ENCODE measurements at places on chromosomes 2 and 18. TPM values are rescaled to one million over a fixed set of nuclear protein-coding genes. Genes with fewer than 3 reads are reported as not detected.

NT5DC4 gene
- not detected for total RNA-seq

GRCh38 chr2:229348128-229348527, 77.0 kb upstream of the PID1 start:
- no peak for DNase-seq

PEX13 gene
- total RNA-seq, result 59.4 TPM

DTNA gene
- 5.2 TPM for total RNA-seq

SYT4 gene
- 0.67 TPM for total RNA-seq

- no peak for DNase-seq
These were observed 44.0 kb downstream of the ARHGEF33 start for GRCh38 chr2:38933653-38934052.

DNA sequence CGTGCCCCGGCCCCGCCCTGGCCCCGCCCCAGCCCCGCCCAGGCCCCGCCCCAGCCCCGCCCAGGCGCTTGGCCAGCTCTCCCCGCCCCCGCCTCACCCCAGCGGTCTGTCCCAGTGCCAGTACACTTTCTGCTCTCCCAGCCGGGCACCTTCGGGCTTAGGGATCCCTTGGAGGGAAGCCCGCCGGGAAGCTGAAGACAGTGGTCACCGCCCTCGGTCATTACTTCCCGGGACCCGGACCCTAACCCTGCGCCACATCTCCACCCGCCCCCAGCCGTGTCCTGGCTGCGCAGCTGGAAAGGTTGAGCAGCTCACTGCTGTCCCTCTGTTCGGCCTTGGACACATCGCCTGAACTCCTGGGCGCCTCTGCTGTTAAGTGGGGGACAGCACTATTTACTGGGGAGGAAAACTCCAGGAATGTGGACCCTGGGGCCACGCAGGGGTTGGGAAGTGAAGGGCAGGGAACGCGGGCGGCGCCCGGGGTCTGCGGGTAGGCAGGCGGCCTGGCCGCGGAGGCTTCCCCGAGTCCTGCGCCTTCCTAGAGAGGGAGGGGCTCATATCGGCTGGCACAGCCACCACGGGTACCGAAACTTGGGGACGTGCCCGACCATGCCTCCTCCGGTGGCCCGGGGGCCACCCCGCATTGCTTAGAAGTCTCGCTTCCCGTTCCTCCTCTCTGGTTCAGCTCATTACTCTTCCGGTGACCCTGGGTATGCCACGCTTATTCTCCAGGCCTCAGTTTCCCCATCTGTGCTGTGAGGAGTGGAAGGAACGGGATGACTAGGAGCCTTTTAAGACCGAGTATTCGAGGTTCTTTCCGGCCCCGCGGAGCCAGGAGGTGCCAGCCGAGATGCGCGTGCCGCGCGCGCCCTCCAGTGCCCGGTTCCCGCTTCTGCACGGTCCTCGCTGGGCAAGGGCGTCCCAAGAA, 121.0 kb downstream of the GYPC start:
- peak; percentile 47 for DNase-seq

GRCh38 chr2:47007223-47007825, 91.7 kb upstream of the MCFD2 start:
- no peak for DNase-seq

DNA sequence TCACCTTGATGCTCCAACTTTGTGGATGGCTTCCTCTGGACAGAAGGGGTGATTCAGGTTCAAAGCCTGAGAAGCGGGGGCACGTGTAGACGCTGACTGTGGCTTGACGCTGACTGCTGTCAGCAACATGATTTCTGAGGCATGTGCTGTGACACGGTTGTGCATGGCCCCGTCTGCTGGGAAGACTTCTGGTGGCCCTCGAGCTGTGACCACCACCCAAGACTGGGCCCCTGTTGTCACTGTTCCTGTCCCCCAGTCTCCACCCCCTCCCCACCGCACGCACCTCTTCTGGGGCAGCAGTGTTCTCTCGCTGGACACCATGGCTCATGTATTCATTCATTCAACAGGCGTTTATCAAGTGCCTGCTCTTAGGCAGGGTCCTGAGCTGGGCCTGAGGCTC, 245.0 kb downstream of the FAM210A start:
- DNase-seq, result no peak

DNA sequence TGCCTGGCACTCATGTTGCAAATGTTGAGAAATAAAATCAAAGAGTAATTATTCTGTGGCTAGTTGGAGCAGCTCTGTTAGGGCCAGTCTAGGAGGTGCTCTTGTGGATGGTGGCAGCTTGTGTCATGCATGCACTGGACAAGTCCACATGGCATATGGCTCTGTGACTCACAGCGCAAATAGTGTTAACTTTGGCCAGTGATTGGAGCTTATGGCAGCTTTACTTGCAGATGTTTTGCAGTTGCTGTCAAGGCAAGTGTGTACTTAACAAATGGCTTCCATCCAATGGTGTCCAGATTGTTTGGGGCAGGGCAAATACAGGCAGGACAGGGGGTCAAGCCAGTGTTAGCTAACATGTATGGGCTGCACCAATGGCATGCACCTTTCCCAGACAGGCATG, 26.1 kb upstream of the TMX3 start:
- DNase-seq, result no peak

MEP1B gene
- total RNA-seq, result not detected

DNA sequence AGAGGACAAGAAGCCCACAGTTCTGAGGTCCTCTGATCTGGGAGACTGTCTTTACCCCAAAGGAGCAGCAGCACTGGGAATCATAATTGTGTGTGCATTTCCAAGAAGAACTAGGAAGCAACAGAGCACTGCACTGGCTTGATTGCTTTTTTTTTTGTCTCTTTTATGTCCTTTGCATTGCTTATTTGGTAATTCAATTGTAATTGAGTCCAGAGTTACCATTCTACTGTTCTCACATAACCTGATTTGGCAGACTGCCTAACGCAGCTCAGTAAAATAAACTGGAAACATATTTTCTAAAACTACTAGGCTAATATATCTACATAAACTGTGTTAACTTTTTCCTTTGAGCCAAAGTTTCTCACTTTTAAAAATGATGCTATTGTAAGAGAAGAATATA, 190.3 kb upstream of the SLC8A1 start:
- DNase-seq, result no peak

COBLL1 gene
- 12.5 TPM for total RNA-seq

TMEM247 gene
- total RNA-seq, result not detected

CTDSP1 gene
- total RNA-seq, result 37.8 TPM

NCKAP5 gene
- total RNA-seq, result 6.5 TPM

MRO gene
- not detected for total RNA-seq

DNA sequence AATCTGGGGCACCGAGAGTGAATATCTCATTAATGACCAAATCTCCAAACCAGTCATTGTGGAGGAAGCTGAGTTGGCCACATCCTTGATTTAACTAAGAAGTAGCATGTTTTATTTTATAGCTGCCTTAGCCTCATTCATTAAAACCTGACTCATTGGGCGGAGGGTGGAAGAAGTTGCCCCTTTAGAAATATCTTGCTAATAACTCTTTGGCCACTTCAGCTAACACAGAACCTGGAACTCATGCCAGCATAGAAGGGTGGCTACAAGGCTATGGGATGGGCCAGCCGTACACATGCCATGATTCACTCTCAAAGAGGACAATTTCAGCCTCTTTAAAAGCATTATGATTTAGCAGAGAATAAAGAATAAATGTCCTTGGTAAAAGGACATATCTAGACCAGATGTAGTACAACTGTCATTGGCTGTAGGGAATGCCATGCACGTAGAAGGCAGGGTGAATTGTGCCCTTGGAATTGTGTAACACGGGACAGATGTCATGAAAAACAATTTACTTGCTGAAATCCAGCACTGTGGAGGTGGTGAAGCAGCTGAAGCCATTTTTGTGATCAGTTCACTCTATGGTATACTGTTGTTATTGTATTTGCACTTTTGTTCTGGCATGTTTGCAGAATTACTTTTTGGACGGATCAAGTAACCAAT, 330.0 kb downstream of the PLCL1 start:
- DNase-seq, result no peak

DNA sequence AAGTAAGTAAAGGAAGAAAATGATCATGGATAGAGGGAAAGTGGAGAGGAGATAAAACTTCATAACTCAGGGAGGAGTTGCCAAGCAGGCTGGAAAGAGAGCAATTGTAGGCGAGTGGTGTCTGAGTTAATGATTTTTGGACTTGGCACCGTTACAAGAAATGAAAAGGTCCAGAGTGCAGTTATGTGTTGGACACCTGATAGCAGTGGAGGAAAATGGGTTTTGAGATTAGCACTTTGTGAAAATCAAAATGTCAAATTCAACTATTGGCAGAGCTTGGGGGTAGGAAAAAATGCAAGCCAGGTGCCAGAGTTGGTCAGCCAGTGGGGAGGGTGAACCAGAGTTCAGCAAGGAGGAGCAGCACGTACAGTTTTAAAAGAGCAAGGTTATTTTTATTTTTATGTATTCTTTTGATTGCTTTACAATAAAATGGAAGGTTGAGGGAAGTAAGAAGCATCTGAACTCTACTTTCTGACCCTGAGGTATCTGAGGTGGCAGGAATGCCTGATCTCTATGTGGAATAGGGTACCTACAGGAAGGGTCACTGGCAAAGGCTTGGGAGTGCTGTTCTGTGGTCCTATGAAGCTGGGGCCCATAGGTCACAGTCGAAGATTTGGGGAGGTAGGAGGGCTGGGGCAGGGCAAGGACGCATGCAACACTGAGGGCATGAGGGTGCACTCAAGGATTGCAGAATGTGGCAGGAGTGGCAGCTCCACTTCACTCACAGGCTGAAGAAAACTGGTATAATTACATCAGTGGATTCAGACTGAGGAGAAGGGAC, 127.5 kb downstream of the CD8B2 start:
- DNase-seq, result no peak

CREG2 gene
- 0.15 TPM for total RNA-seq

- no peak for DNase-seq
These were observed 155.7 kb downstream of the ALK start for GRCh38 chr2:29765721-29766120.

TMEM237 gene
- 58.8 TPM for total RNA-seq

CNDP1 gene
- total RNA-seq, result not detected

DNA sequence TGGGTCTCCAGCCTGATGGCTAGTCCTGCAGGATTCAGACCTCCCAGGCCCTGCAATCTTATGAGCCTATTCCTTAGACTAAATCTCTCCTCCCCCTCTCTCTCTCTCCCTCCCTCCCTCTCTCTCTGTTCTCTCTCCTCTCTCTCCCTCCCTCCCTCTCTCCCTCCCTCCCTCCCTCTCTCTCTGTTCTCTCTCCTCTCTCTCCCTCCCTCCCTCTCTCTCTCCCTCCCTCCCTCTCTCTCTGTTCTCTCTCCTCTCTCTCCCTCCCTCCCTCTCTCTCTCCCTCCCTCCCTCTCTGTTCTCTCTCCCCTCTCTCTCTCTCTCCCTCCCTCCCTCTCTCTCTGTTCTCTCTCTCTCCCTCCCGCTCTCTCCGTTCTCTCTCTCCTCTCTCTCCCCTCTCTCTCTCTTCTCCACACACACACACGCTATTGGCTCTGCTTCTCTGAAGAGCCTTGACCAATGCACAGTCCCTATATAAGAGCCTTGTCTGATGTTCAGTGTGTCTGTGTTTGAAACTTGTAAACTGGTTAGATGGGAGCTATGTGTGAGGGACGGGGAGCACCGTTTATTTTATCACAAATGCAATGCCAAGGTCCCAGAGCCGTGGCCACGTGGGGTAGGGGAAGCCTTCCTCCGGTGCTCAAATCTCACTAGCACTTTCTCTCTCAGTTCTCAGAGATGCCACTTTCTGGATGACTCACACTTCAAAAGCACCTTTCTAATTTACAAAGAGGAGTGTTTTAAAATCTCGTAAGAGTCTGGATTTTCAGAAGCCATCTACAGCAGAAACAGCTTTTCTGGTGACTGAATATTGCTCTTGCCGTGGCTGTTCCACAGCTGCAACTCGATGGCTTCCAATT, 9.4 kb upstream of the PRLH start:
- no peak for DNase-seq

GRCh38 chr2:10166676-10167292, 44.2 kb downstream of the RRM2 start:
- no peak for DNase-seq

GRCh38 chr2:204730603-204731002, 185.3 kb downstream of the PARD3B start:
- no peak for DNase-seq

SLC39A10 gene
- total RNA-seq, result 25.3 TPM

CRACDL gene
- total RNA-seq, result not detected

SP9 gene
- total RNA-seq, result 0.91 TPM

TLX2 gene
- 0.34 TPM for total RNA-seq
